WTC11 (cell line): ENCODE measurements at places on chromosomes 6 and 20. TPM values are rescaled to one million over a fixed set of nuclear protein-coding genes. Genes with fewer than 3 reads are reported as not detected.
A peak's percentile ranks its signal among the peaks of the same experiment; 100 is the strongest.

GRCh38 chr6:41728073-41728936 lies 7.1 kb downstream of the TFEB start:
- no peak overlapping the region for H3K27ac ChIP-seq
- no peak for DNase-seq
- H3K4me1 ChIP-seq = peaks cover 51% of the 10 kb centered on the region
- no peak overlapping the region for H3K4me3 ChIP-seq
- H3K36me3 ChIP-seq = no peaks in the 10 kb centered on the region

GRCh38 chr6:50945789-50946188 lies 127.1 kb downstream of the TFAP2B start:
- no peak for DNase-seq
- no peak overlapping the region for H3K27ac ChIP-seq
- no peaks in the 10 kb centered on the region for H3K27me3 ChIP-seq

- no peaks in the 10 kb centered on the region for H3K27me3 ChIP-seq
- DNase-seq = no peak
- no peak overlapping the region for H3K27ac ChIP-seq
- H3K4me3 ChIP-seq = no peak overlapping the region
- peaks cover 19% of the 10 kb centered on the region for H3K4me1 ChIP-seq
- 0 out of 2 replicates have a peak, but pooled peaks cover 3% of the 10 kb centered on the region for H3K36me3 ChIP-seq
Observed at GRCh38 chr6:137473598-137473997, 20.6 kb downstream of the OLIG3 start.

DNA sequence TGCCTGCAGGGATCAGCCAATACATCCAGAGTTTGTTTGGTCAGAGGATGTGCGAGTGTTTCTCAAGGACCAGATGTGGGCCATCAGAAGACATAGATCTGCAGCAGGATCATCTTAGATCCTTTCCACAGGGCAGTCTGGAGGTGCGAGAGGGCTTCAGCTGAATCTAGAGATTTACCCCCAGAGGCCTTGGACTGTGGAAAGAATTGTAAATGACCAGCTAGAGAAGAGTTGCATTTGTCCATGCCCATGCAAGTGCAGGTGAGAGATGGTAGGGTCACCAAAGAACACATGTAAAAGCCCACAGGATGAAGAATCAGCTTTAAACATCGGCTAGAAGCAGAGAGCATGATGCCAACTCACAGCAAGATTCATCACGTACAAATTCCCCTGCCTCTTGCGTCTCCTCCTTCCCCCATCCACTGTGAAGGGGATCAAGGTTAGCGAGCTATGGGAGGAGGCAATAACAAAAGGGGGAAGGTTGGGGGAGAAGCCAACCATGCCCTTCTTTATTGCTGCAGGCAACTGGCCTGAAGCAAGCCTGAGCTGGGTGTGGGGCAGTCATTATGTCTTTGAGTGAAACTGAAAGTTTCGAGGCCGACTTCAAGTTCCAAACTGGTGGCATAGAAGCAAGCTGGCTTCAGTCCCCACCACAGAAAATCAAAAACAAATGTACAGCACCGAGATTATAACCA lies 83.5 kb downstream of the SCML4 start:
- peaks cover 5% of the 10 kb centered on the region for H3K27me3 ChIP-seq
- no peaks in the 10 kb centered on the region for H3K36me3 ChIP-seq
- DNase-seq = no peak
- H3K27ac ChIP-seq = no peak overlapping the region

GRCh38 chr6:19838442-19839236 lies 1.5 kb downstream of the ID4 start:
- H3K27ac ChIP-seq = peak overlapping the region; percentile 92
- DNase-seq = peak; percentile 73
- peak overlapping the region; percentile 89 for H3K4me3 ChIP-seq

DNA sequence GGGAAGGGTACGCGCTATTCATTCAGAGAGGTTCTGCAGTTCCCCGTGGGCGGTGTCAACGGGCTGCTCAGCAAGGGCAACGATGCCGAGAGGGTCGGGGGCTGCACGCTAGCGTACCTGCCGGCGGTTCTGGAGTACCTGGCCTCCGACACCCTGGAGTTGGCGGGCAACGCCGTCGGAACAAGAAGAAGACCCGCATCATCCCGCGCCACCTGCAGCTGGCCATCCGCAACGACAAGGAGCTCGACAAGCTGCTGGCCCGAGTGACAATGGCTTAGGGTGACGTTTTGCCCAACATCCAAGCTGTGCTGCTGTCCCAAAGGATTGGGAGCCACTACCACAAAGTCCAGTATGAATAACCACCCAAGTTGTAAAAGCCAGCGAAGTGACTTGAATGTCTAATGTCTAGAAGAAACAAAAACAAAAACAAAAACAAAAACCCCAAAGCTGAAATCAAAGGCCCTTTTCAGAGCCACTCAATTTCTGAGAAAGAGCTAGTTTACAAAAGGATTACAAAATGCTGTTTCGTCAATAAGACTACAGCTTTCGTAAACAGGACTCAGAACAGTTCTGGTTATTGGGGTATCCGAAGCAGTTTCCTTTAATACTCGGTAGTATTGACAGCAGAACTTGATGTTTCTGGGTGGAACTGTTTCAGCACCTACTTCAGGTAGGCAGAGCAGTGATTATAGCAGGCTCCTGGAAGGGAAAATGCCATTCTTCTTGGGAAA lies 21.9 kb upstream of the SLC17A4 start:
- H3K36me3 ChIP-seq = peaks cover 18% of the 10 kb centered on the region
- H3K4me3 ChIP-seq = peak overlapping the region; percentile 29
- no peak overlapping the region for H3K27ac ChIP-seq
- DNase-seq = peak; percentile 73
- H3K27me3 ChIP-seq = no peaks in the 10 kb centered on the region
- peaks cover 8% of the 10 kb centered on the region; the same call in 1 of the 2 replicates for H3K4me1 ChIP-seq

GRCh38 chr6:116352515-116353471 lies 18.0 kb upstream of the DSE start:
- H3K27ac ChIP-seq = peak overlapping the region; percentile 61
- H3K4me3 ChIP-seq = no peak overlapping the region
- no peaks in the 10 kb centered on the region for H3K36me3 ChIP-seq
- peaks cover 18% of the 10 kb centered on the region for H3K4me1 ChIP-seq

DLGAP4 gene
- 52.6 to 54.6 TPM (median 54.6 TPM) in 3 replicates for total RNA-seq

ZFP57 gene
- total RNA-seq = 6.0 to 6.4 TPM (median 6.2 TPM) in 3 replicates
